ENCODE measurements at places on chromosomes 3 and 15. TPM values are rescaled to one million over a fixed set of nuclear protein-coding genes. Genes with fewer than 3 reads are reported as not detected.

- H3K4me3 ChIP-seq = peak overlapping the region; percentile 73
- peak overlapping the region; percentile 91 for H3K27ac ChIP-seq
- no peaks in the 10 kb centered on the region for H3K36me3 ChIP-seq
- no peaks in the 10 kb centered on the region for H3K27me3 ChIP-seq
Measured at GRCh38 chr3:100402256-100402655, 917 bp downstream of the LNP1 start.

DNA sequence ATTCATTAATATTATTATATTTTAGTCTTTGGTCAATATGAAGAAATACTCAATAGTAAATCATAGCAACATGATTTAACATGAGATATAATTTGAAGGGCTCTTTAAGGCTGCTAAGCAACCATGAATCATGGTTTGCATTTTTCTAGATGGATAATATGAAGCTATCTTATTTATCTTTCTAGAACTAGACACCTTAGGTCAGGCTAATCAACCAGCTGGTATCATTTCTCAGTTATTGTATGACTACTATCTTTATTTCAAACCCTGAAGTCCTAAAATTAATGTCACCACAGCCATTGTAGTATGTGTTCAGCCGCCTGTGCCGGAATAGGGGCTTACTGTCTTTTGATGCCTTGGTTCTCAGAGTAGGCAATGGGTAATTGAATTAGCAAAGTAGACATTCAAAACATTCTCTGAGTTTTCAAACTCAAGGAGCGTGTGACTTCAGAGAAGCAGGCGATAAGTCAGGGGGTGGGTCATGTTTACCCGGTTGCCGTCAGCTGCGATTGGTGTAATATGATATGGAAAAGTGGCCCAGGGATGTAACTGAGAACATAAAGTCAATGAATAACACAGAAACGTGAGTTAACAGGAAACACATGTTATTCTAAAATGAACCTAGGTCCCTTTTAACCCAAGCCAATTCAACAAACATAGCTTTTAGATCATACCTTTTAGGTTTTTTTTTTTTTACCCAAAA, 93.4 kb upstream of the CTDSPL start:
- no peak overlapping the region for H3K27ac ChIP-seq
- peaks cover 27% of the 10 kb centered on the region for H3K4me1 ChIP-seq
- no peaks in the 10 kb centered on the region for H3K36me3 ChIP-seq
- H3K4me3 ChIP-seq = no peak overlapping the region

DNA sequence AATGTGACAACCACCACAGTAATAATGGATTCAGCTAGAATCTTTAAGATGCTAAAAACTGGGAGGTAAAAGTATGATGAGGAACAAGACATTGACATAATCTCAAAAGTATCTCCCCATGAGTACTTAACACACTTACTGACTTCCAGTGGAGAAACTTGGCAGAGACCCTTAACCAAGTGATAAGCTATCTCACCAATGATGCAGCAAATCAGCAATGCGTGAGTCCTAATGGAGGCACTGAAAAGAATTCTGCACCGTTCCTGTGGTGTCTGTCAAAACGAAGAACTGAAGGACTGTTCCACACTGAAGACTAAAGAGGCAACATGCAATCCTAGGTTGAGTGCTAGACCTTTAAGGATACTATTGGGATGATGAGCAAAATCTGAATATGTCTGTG, 67.9 kb upstream of the OCA2 start:
- DNase-seq = no peak
- H3K4me1 ChIP-seq = no peaks in the 10 kb centered on the region
- no peak overlapping the region for H3K4me3 ChIP-seq
- no peak overlapping the region for H3K27ac ChIP-seq

- no peaks in the 10 kb centered on the region for H3K27me3 ChIP-seq
- H3K27ac ChIP-seq = no peak overlapping the region
- no peak overlapping the region for H3K4me3 ChIP-seq
- H3K36me3 ChIP-seq = no peaks in the 10 kb centered on the region
Measured at GRCh38 chr3:46453526-46454208, 11.0 kb downstream of the LTF start.

DNA sequence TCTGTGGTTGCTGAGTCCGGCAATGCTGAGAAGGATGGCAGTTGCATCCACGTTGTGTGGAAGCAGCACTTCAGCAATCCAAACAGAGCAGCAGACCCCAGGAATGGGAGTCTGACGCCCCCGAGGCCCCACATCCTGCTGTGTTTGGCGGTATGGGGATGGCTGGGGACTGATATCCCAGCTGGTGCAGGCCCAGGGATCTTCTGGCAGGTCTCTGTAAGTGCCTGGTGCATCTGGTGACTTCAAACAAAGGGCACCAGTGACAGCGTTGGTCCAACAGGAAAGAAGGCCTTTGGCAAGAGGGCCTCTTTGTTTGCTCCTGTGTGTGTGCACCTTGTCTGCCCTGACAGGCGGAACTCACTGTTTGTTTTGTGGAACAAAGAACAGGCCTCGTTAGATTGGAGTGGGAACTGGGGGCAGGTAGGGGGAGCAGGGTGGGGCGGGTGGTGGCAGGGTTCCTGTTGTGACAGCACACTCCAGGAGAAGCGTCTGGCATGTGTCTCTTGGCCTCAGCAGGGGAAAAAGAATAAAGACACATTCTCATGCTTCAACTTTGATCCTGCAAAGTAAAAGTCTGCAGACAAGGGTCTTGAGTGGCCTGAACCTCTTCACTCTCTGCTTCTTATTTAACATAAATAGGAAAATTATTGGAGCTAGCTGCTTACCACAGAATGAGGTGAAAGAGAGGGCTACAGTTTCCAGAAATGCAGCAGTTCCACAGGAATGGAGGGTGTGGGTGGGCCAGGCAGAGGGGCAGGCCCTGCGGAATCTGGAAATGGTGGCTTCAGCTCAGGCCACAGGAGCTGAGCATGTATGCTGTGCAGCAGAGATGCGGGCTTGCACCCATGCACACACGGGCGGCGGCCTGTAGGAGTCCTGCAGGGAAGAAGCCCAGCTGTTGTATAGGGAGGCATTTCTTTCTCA, 94.5 kb upstream of the MYZAP start:
- peak overlapping the region; percentile 67 for H3K27ac ChIP-seq
- no peaks in the 10 kb centered on the region for H3K36me3 ChIP-seq
- H3K4me1 ChIP-seq = peaks cover 10% of the 10 kb centered on the region
- no peak overlapping the region for H3K4me3 ChIP-seq
- peak; percentile 61 for DNase-seq

DNA sequence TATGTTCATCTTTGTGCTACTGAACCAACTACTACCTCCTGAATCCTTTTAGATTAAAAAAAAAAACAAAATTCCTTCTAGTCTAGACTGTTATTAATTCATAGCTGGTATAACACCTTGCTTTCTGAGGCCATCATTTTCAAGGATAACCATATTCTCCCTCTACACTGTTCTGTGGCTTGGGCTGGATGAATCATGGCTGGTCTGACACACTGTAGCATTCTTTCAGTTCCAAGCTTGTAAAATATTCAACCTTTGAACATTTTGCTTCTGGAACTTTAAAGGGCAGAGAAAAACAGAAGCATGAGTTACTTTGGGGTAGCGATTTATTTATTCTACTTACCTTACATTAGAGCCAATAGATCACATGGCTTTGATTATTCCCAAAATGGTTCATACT, 7.6 kb downstream of the HSPBAP1 start:
- H3K27me3 ChIP-seq = no peaks in the 10 kb centered on the region
- DNase-seq = no peak
- no peak overlapping the region for H3K27ac ChIP-seq

- H3K4me1 ChIP-seq = peaks cover 25% of the 10 kb centered on the region
- H3K27ac ChIP-seq = no peak overlapping the region
- DNase-seq = no peak
- no peaks in the 10 kb centered on the region for H3K27me3 ChIP-seq
- H3K4me3 ChIP-seq = no peak overlapping the region
- H3K36me3 ChIP-seq = no peaks in the 10 kb centered on the region
Measured at GRCh38 chr3:172197344-172197743, 158.0 kb downstream of the FNDC3B start.

Gene ATP13A5
- 1.1 TPM for total RNA-seq

Gene LRTM1
- total RNA-seq = not detected

GRCh38 chr3:173939331-173939730, 541.8 kb downstream of the NLGN1 start:
- no peak for DNase-seq
- H3K4me1 ChIP-seq = no peaks in the 10 kb centered on the region
- H3K4me3 ChIP-seq = no peak overlapping the region
- no peaks in the 10 kb centered on the region for H3K36me3 ChIP-seq

GRCh38 chr15:71627188-71627587, 183.2 kb upstream of the NR2E3 start:
- DNase-seq = no peak
- H3K36me3 ChIP-seq = no peaks in the 10 kb centered on the region
- H3K27ac ChIP-seq = no peak overlapping the region
- no peak overlapping the region for H3K4me3 ChIP-seq

GRCh38 chr3:26579116-26579515, 43.5 kb upstream of the LRRC3B start:
- H3K4me3 ChIP-seq = no peak overlapping the region
- no peak overlapping the region for H3K27ac ChIP-seq
- DNase-seq = no peak
- no peaks in the 10 kb centered on the region for H3K4me1 ChIP-seq
- H3K36me3 ChIP-seq = no peaks in the 10 kb centered on the region
- no peaks in the 10 kb centered on the region for H3K27me3 ChIP-seq

GRCh38 chr3:172112734-172113120, 73.3 kb downstream of the FNDC3B start:
- DNase-seq = no peak
- H3K4me1 ChIP-seq = peaks cover 52% of the 10 kb centered on the region
- H3K36me3 ChIP-seq = peaks cover 52% of the 10 kb centered on the region
- H3K27me3 ChIP-seq = no peaks in the 10 kb centered on the region
- no peak overlapping the region for H3K4me3 ChIP-seq
- no peak overlapping the region for H3K27ac ChIP-seq

Gene GBE1
- 30.3 TPM for total RNA-seq

DNA sequence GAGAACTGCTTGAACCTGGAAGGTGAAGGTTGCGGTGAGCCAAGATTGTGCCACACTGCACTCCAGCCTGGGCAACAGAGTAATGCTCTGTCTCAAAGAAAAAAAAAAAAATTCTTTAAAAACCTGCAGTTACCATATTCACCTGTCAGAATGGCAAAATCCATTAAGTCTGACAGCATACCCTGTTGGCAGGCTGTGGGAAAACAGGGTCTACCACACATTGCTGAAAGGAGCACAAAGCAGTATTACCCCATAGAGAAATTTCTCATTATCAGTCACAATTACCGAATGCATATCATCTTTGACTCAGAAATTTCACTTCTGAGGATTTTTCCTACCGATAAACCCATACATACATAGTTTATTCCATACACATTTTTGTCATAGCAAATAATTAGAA, 264.1 kb upstream of the SLCO3A1 start:
- no peaks in the 10 kb centered on the region for H3K4me1 ChIP-seq
- no peaks in the 10 kb centered on the region for H3K27me3 ChIP-seq
- no peak overlapping the region for H3K4me3 ChIP-seq
- no peak overlapping the region for H3K27ac ChIP-seq
- DNase-seq = no peak

Gene NXPE3
- total RNA-seq = 15.9 TPM

- no peaks in the 10 kb centered on the region for H3K36me3 ChIP-seq
- H3K4me3 ChIP-seq = no peak overlapping the region
- DNase-seq = no peak
- H3K27me3 ChIP-seq = no peaks in the 10 kb centered on the region
- peaks cover 35% of the 10 kb centered on the region for H3K4me1 ChIP-seq
Measured at GRCh38 chr3:33111581-33111980, 2.2 kb upstream of the CRTAP start.

- peaks cover 26% of the 10 kb centered on the region for H3K36me3 ChIP-seq
- H3K27me3 ChIP-seq = no peaks in the 10 kb centered on the region
- no peak overlapping the region for H3K27ac ChIP-seq
- H3K4me1 ChIP-seq = peaks cover 59% of the 10 kb centered on the region
- no peak overlapping the region for H3K4me3 ChIP-seq
Measured at GRCh38 chr3:15303728-15304127, 28.7 kb downstream of the SH3BP5 start.
